ENCODE measurements at places on chromosomes 4 and X. TPM values are rescaled to one million over a fixed set of nuclear protein-coding genes. Genes with fewer than 3 reads are reported as not detected.

Gene ADH4
- total RNA-seq, result 0.10 TPM

GRCh38 chrX:43631841-43632240, 24.3 kb upstream of the MAOA start:
- DNase-seq, result no peak

GRCh38 chr4:11623726-11624037, 195.0 kb upstream of the HS3ST1 start:
- no peak for DNase-seq

DNA sequence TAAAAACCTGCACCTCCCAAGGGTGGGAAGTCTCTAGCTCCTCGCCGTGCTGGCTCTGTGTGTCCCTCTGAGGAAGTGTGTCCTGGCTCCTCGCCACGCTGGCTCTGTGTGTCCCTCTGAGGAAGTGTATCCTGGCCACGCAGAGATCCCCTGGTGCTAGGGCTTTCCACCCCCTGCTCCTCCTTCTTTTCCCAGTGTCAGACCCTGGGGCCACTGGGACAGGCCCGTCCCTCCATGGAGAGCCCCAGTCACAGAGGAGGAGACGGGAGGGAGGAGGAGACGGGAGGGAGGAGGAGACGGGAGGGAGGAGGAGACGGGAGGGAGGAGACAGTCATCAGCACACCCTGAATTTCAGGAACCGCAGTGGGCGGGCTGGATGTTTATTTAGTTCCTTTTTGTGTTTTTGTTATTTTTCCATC, 53.8 kb upstream of the HGFAC start:
- no peak for DNase-seq

DNA sequence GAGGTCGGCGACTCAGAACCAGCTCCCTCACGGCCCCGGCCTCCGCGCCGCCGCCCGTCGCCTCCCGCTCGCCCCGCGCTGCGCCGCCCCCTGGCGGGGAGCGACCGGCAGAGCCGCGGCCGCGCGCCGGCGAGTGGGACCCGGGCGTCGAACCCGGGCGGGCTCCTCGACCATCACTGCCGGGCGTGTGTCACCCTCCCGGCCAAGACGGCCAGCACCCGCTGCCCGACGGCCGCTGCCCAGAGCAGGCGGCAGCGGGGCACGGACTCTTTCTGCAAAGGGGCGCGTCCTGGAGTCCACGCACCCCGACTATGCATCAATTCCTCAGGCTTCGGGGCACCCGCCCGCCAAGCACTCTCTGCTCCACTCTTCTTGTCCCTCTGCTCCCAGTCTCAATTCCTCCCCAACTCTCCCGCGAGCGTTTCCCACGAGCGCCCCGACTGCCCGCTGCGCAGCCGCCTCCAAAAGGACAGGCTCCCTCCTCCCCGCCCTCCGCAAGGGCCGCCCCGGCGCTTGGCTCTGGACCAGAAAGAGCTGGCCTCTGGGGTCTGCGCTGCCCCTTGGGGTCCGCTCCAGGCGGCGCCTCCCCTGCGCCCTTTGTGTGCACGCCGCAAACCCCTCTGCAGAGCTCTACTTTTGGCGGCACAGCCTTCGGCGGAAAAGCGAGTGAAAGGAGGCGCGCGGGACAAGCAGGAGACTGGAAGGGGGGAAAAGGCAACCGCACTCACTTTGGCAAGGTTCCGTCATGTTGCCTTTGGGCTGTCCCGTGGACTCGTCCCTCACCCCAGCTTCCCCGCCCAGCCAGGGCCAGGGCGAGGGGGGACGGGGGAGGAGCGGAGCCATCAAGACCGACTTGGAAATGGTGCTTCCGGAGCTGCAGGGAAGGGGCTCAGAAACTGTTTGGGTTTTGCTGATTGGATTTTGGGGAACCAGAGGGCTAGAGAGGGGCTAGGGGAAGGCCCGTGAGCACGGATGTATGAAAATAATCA, 1.0 kb downstream of the PDE5A start:
- DNase-seq, result no peak

DNA sequence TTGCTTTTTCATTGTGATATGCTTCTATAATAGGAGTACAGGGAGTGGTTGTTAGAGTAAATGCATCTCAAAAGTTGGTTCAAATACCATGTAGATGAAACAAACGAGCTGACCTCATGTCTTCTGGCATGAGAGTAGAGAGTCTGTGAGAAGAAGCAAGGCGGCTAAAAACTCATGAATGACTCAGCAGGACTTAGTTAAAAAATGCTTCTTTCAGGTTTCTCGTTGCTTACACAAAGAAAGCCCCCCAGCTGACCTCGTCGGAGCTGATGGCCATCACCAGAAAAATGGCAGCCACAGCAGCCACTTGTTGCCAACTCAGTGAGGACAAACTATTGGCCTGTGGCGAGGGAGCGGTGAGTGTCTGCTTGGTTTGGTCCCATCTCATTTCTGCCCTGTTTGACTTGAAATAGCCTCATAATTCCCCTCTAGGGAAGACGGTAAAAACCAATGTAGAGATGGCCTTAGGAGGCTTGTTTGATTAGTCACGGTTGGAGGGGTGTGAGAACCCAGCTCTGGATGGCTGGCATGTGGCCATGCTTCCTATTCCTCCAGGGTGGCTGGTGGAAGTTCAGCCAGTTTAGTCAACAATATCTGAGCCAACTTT, 14.5 kb downstream of the AFP start:
- no peak for DNase-seq

- DNase-seq, result no peak
Measured at GRCh38 chrX:98029861-98030260, 1146.2 kb downstream of the RPA4 start.

DNA sequence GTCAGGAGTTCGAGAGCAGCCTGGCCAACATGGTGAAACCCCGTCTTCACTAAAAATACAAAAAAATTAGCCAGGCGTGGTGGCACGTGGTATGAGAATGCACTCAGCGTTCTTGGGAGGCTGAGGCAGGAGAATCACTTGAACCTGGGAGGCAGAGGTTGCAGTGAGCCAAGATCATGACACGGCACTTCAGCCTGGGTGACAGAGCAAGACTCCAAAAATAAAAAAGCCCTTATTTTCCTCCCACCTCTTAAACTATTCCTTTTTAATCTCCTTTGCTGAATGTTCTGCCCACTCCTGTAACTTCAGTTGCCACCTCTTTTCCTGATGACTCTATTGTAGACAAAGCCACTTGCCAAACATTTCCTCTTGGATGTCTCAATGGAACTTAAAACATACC, 72.6 kb downstream of the TAF1 start:
- no peak for DNase-seq

GRCh38 chr4:105061731-105062130, 84.9 kb upstream of the TET2 start:
- DNase-seq, result no peak

Gene BEX3
- total RNA-seq, result 59.3 TPM

Gene TLR6
- 1.1 TPM for total RNA-seq

- DNase-seq, result no peak
Measured at GRCh38 chr4:173652283-173652931, 122.4 kb upstream of the HAND2 start.

DNA sequence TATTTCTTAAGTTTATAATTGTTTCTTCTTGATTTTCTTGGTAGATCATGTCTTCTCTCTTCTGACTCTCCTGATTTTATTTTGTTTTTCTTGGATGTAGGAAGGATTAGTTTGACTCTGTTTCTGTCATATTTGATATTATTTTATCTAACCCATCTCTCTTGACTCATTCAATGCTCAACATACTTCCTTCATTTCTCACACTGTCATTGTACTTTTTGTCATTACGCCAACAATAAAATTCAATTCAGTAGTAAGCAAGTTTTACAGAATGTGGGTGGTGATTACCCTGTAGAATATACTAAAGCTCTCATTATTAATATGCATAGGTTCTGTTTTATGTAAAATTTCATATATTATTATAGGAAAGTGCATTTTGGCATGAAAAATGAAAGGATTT, 1303.0 kb upstream of the AGA start:
- DNase-seq, result no peak

Gene NLRP2B
- not detected for total RNA-seq

DNA sequence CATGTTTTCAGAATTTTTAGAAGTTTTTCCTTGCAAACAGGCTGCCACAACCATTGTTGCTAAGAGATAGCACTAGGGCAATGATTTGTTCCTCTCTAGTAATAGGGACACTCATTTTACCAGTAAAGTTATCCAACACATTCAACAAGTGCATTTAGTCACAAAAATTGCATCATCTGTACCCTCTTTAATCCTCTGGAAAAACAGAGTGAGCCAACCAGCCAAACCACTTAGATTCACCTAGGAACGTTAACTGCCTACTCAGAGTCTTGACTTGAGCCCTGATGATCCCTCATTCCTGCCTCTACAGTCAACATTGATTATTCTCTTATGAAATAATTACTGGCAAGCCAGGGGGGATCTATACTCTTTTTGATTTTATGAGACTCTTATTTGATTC, 17.0 kb upstream of the ADGRA3 start:
- DNase-seq, result no peak

Measured in Panc1 (cell line).